MG63 (cell line): ENCODE measurements at places on chromosomes 5 and 9.

DNA sequence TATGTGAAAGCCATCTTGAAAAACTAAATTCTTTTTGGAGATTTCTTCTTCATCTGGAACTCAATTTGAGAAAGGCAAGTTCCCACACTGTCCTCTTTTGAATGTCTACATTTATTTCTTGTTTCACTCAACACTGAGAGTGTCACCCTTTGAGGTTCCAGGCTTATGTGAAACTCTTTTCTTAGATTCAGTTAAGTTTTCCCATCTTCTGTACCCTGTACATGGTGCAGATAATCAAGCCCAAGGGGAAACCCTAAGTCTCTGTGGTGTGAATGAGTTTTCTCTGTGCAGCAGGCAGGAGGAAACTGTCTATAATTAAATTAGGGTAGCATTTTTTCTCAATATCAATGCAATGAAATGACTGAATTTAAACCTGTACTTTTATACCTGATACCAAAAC lies 72.3 kb upstream of the PRLR start:
- no peak for DNase-seq

DNA sequence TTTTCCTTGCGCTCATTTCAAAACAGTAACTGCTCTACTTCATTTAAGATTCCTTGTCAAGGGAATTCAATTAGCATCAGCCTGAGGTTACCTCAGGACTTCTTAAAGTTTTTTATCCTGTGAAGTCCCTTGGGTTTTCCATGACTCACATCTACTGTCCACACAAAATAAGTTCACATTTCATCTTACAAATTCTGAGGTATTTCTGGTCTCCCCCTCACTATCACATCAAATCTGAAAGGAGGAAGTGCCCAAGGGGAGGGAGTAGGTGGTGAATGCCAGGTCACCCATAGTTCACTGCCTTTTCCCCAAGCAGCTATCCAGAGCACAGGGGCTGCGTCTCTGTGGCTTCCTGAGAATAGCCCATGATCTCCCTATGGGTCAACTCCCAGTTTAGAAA lies 227.1 kb upstream of the NREP start:
- no peak for DNase-seq

GRCh38 chr5:134738963-134739661 lies 764 bp downstream of the CAMLG start:
- DNase-seq: peak; percentile 49

- DNase-seq: no peak
Measured at GRCh38 chr9:116271340-116271739, 117.7 kb downstream of the PAPPA start.

DNA sequence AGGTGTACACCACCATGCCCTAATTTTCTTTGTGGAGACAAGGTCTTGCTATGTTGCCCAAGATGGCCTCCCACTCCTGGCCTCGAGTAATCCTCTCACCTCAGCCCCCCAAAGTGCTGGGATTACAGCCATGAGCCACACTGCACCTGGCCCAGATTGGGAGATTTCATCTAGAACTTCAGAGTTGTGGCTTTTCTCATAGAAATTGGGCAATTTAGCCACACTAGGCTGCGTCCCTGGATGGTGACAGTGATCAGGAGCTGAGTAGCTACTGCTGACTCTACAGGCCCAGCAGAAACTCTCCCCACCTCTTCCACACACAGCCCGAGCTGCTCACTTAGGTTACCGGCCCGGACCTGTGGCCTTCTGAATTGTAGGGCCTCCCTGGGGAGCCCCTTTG lies 7.7 kb downstream of the PFN3 start:
- no peak for DNase-seq

- no peak for DNase-seq
Measured at GRCh38 chr5:13913962-13914361, 30.5 kb downstream of the DNAH5 start.

DNA sequence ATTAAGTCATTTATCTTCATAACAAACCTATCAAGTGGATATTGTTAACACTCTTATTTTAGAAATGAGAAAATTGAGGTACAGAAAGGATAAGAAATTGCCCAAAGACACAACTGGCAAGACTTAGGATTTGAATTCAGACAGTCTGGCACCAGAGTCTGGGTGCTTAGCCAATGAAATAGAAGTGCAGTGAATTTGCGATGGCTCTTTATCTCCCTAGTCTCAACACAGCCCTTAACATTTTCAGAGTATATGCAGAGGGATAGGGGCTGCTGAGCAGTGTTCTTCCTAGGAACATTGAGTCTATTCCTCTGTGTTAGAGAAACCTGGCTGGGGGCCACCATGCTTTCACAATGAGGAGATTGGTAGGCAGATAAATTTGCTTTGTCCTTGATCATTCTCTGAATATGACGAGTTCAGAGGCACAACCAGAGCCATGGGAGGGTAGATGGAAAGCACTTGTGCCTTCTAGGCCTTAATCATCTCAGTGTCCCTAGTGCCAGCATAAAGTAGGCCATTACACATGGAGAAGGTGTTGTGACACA lies 6.1 kb upstream of the FSD1L start:
- DNase-seq: no peak

GRCh38 chr5:96742538-96742937 lies 65.2 kb downstream of the ERAP1 start:
- no peak for DNase-seq

- no peak for DNase-seq
Measured at GRCh38 chr5:180792287-180792964, 10.2 kb downstream of the MGAT1 start.

GRCh38 chr9:87199278-87199677 lies 252.0 kb upstream of the GAS1 start:
- no peak for DNase-seq

DNA sequence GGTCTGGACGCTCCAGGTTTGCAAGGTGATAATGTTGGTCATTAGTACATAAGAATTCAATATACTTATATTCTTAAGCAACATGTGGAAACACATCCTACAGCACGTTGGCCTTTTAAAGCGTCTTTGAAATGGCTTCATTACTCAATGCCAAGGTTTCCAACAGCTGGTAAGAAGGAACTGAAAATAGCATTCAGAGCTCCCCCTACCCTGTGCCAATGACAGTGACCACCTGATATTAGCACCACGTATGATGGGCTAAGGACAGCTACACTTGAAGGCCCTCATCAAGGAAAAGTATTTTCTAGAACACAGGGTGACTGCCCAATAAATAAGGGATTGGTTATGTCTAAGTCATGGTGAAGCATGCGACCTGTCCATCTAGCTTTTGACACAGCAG lies 9.9 kb downstream of the ZNF622 start:
- no peak for DNase-seq

DNA sequence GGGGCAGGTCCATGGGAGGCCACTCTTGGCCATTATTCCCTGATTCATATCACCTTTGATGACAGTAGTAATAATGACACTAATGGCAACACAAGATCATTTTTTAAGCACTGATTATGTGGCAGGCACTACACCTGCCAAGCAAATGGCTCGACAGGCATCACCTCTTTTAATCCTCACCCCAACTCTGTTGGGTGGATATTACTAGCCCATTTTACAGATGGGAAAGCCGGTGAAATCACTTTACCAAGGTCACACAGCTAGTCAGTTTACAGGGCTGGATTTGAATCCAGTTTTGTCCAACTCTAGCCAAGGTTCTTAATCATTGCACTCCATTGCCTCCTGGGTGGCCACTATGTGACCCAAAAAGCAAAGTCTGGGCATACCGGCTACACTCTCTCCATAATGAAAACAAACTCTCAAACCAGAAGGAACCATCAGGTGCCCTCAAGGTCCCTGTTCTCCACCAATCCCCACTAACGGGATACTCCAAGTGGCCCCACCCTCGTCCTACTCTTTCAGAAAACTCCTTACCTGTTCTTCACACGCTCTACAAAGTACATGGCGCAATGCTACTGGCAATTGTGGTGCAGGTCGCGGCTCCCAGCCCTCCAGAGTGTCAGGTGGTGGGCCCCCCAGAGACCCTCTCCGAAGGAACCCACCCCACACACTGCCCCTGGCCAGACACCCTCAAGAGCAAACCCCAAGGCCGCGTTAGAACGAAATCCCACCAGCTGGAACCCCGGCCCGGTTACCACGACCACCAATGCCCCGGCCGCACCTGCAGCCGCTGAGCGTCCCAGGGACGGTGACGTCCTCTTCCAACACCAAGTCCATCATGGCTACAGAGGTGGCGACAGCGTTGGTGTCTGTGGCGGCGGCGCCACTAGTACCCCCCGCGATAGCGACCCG lies 572 bp downstream of the CDK5RAP2 start:
- DNase-seq: peak; percentile 23

DNA sequence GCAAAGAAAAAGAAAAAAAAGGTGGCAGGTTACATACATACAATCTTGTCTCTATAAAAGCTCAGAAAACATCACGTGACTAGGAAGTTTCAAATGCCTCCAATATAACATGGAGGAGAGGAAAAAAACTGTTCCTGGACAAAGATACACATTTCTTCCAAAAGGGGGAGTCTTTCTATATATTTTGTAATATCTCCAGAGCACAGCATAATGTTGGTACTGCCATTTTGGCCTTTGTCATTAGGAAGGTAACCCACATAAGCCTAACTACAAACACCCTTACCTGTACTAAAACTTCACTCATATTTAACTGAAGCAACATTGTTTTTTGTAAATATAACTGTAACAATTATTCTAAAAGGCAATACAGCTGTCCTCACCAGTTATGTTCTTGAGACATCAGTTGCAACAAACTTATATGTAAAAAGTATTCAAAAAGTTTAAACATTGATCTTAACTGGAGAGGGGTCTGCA lies 1.2 kb upstream of the BTF3 start:
- no peak for DNase-seq

DNA sequence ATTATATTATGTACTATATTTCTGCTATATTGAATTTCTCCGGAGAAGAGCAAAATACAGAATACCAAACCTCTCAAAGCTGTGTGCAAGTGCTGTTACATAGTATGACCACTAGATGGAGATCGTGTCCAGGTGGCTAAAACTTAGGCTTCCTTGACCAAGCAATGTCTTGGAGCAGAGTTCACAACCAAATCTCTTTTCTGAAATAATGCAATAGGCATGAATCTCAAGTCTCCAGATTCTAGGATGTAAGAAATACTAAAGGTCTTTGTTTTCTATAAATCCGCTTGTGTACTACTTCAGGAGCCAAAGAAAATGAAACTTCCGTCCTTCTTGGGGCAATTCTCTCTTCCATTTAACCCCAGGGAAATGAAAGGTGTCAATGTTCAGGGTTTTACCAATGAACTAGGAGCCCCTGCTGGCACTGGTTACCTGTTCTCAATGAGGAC lies 181.5 kb upstream of the RAI14 start:
- DNase-seq: no peak

GRCh38 chr9:83656032-83656680 lies 33.2 kb downstream of the IDNK start:
- no peak for DNase-seq

DNA sequence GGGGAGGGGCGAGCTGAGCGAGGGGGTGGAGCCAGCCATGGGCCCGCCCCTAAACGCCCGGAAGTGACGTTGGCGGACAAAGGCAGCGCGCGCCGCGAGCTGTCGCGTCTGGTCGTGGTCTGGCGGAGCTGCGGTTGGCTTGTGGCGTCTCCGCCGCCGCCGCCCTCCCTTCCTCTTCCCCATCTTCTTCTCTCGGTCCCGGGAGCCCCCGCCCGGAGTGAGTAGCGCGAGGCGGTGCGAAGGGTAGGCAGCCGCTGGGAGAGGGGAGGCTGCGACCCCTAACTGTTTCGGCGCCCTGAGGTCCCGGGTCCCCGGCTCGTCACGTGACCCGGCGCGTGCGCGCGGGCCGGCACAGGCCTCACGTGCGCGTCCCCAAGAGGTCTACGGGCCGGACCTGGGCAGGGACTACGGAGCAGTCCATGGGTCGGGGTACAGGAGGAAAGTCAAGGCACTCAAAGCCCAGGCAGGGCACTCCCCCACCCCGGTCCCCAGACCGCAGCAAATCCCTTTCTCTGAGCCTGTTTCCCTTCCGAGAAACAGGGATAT lies at the start of gene NTMT1:
TSS of gene NTMT1 (plus strand) at position 85 of the 546 bp plus-strand sequence. CDS start 6,541 bp downstream, outside the sequence.
- peak; percentile 74 for DNase-seq

- DNase-seq: no peak
Measured at GRCh38 chr5:72351376-72351775, 31.2 kb downstream of the PTCD2 start.

DNA sequence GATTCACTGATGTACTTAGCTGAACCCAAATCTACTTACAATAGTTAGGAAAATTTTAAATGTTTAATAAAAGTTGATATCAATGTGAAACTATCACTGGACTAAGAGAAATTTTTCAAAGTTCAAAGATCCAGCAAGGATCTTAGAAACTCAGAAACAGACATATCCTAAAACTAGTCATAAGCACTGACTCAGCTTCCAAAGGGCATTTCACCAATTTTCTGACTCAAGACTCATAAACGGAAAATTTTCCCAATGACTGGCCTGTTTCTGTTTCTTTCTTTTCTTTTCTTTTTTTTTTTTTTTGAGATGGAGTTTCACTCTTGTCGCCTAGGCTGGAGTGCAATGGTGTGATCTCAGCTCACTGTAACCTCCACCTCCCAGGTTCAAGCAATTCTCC lies 66.6 kb downstream of the CDC14B start:
- no peak for DNase-seq

- DNase-seq: no peak
Measured at GRCh38 chr5:157864067-157864466, 5.1 kb upstream of the CLINT1 start.

DNA sequence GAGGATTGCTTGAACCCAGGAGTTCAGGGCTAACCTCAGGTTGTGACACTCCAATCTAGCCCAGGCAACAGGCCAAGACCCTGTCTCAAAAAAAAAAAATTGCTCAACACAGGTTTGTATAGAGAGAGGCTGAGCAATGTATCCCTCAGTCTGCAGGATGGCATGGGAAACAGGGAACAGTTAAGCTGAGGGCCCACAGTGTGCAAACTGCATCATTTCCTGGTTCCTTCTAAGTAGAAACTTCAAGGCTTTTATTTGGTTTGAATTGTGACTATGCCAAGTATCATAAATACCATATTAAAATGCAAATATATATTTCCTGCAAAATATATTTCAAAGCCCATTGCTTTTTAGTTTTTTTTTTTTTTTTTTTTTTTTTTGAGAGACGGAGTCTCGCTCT lies 13.7 kb upstream of the ROPN1L start:
- no peak for DNase-seq

DNA sequence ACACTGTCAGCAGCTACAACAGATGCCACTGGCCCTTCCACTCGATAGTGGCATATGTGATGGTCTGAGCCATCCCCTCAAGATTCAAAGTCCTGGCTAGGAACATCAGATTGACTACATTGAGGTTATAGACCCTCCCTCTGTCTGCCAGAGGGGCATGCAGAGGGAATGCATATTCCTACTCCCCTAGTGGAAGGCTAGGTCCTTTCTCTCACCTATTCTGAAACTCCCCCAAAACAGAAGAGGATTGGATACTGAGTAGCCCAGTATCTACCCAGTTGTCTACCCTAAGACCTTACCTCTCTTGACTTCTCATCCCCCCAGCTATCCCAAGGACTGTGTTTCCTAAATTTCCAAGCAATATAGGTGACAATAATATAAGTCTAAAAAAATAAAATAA lies 78.5 kb upstream of the PDE4D start:
- DNase-seq: no peak

- no peak for DNase-seq
Measured at GRCh38 chr5:104915226-104915625, 1352.6 kb upstream of the NUDT12 start.
